Ammon's horn (tissue), 1 donor: ENCODE measurements at places on chromosomes 7 and 10.

- peak; percentile 15 for DNase-seq
These were observed 193.8 kb upstream of the WDR11 start for GRCh38 chr10:120657371-120657770.

DNA sequence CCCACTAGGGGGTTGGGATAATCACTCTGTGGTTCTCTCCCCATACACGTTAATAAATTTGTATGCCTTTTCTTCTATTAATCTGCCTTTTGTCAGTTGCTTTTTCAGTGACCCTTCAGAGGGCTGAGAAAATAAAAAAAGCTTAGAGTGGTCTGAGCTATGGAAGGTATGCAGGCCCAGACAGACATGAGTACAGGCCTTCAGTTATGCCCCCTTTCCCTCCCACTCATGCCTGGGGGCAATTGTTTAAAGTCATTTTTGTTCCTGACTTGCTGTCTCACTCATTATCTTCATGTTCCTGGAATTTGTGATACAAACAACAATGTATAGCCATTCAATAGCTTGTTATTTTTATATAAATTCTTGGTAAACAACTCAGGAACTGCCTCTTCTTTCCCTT, 170.8 kb downstream of the AKR1D1 start:
- DNase-seq, result no peak

DNA sequence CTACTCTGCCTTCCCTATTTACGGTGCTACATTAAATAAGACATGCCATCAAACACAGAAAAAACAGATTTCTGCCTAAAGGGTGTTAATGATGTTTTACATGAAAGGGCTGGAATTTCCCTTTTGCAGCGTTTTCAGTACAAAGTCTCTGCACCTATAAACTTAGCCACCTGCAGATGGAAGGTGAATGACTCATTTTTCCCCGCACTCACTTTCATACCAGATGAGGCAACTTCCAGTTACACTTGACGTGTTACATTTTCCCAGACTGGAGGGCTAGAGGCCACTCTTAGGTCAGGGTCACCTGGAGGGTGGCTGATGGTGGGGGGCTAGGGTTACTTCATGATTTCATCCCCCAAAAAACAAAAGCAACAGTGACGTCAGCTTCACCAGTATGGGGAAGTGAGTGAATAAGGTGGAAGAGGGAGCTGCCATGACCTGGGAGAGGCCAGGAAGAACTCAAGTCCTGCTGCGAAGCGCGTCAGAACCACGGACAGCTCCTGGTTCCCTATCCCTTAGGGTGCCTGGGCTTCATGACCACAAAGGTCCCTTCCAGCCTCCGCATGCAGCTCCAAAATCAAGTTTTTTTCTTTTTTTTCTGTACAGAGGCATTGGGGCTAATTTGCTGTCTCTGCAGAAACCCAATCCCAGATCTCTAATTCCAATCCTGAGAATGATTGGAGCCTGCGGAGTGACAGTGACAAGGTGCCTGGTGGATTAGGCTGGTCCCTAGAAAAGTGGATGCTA, 94.0 kb downstream of the ADARB2 start:
- DNase-seq, result no peak

- DNase-seq, result no peak
These were observed 25.4 kb downstream of the PPP2R2D start for GRCh38 chr10:131926253-131926652.

DNA sequence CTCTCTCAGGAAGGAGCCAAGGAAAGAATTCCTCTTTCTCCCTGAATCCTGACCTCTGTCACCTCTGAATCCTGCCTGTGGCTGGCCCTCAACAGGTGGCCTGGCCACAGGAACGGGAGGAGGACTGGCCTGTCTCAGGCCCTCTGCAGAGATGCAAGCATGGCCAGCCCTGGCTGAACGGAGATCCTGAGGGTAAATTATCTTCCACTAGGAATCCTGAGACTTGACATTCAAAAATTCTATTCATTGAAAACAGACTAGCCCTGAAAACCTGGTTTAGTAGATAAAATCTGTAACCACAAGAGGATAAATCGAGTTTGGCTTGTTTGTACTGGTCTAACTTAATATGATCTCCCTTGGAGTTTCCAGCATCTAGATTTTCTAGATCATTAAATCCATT, 579.3 kb downstream of the LRMDA start:
- DNase-seq, result no peak

DNA sequence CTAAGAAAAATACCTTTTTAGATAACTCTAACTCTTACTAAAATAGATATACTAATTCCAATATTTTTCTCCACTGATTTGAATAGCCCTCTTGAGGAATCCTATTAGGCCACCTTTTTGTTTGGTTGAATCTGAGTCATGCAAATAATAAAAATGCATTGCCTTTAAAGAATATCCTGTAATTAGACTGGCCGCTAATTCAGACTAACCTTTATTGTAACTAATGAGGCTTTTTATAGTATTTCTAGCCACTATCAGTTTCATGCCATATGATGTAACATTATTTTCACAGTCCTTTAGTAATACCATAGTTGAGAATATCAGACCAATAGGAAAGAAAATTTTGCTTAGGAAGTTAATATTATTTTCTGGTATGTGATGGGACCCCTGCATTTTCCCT, 90.1 kb downstream of the CREB5 start:
- DNase-seq, result no peak

DNA sequence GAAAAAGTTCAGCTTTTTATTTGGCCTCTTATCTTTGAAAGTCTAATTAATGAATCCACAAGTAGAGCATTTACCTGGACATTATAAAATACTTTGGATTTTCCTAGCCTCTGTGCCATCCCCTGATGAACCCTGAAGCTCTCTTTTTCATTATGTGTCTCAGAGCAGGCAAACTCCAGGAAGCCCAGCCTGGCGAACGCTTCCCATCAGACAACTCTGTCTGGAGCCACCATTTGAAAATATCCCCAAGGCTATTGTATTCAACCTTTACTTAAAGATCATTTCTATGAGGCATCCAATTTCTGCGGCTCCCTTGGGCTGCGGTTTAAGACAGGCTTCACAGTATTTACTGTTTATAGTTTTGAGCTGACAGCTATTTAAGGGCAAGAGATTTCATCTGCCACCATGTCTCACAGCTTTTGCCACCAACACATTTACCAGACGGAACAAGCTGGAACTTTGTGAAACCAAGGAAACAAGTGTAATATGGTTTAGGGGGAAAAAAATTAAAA, 257.2 kb upstream of the GLI3 start:
- DNase-seq, result peak; percentile 25

DNA sequence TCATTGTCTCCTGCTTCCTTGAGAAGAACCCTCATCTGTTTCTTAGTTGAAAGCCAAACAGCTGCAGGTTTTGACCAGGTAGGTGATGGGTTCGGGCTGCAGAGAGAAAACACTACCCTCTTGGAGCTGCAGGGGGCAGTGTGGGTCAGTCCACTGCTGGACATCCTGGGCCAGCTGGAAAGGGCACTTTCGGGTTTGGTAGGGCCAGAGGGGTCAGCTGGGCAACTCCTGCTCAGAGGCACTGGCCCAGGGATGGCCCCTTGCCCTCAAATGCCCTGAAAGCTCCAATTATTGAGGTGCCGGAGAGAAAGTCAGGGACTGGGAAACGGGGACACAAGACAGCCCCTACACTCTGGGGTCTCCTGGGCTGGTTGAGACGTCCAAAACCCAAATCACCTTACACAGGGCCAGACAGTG, 90.7 kb downstream of the MKI67 start:
- no peak for DNase-seq

- no peak for DNase-seq
These were observed 913 bp upstream of the NPC1L1 start for GRCh38 chr7:44541876-44542610.

DNA sequence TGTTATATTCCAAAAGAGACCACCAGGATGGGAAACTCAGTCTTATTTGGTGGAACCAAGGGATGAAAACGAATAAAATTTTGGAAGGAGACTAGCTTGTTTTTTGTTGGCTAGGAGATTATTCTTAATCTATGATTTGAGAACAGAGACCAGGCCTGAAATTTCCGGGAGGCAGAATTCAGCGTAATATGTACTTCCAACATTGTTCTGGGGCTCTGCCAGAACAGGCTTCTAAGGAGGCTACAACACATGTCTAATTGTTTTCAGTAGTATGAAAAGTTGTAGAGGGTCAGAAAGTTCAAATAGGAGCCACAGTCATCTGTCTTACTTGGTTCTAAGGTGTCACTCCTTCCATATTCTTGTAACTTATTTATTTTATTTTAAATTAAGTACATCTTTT, 1.7 kb downstream of the DDX21 start:
- no peak for DNase-seq

DNA sequence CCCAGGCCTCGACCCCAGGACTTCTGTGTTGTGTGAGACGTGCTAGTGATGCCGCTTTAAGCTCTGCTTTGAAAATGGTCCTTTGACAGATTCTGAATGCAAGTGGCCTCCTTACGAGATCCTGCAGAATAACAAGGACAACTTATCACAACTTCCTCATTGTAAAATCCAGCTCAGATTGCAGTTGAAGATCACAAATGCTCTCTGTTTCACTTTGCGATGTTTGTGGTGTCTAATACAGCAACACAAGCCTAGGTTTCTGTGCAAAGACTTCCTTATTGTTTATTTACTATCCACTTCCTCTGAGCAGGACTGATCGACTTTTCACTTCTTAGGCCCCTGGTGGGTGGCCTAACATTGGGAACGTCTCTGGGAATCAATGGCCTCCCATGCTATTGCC, 31.7 kb upstream of the INSIG1 start:
- DNase-seq, result no peak

DNA sequence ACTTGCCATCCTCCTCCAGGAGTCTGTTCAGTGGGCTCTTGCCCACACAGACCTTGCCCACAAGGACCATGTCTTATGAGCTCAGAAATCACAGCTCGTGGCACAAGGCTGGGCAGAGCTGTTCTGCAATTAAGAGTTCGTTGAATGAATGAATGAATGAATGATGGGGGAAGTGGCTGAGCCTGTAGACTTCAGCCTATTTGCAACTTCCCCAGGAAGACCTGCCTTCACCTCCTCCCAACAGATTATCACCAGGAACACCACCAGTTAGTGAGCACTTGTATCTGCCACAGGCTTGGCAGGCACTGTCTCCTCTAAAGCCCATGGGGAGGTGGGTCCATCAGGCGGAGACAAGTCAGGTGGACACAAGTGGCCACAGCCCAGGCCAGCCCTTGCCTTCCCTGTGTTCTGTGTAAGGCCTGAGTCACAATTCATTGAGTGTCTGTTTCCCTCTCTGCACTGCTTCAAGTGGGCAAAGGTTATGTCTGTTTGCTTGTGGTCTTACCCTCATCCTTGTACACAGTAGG, 1.8 kb upstream of the FGF8 start:
- DNase-seq, result no peak

DNA sequence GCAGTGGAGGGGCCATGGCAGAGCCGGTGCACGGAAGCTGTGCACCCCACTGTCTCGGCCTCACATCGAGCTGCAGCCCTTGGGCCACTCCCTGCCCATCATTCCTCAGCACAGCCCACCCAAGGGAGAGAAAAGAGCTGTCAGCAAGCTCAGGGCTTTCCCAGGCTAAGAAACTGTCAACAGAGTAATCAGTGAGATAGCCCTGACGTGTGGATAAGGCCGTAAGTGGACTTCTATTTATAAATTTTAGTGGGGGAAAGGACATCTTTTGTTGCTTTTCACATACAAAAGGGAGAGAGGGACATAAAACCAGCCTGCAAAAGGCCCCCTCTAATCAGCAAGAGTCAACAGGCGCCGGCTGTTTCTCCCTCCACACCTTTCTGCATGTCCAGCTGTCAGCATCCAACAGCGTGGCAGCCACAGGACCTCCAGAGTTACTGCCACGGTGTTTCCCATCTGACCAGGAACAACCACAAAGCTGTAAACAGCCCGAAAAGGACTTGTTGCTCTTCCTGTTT, 56.8 kb upstream of the DDC start:
- no peak for DNase-seq

DNA sequence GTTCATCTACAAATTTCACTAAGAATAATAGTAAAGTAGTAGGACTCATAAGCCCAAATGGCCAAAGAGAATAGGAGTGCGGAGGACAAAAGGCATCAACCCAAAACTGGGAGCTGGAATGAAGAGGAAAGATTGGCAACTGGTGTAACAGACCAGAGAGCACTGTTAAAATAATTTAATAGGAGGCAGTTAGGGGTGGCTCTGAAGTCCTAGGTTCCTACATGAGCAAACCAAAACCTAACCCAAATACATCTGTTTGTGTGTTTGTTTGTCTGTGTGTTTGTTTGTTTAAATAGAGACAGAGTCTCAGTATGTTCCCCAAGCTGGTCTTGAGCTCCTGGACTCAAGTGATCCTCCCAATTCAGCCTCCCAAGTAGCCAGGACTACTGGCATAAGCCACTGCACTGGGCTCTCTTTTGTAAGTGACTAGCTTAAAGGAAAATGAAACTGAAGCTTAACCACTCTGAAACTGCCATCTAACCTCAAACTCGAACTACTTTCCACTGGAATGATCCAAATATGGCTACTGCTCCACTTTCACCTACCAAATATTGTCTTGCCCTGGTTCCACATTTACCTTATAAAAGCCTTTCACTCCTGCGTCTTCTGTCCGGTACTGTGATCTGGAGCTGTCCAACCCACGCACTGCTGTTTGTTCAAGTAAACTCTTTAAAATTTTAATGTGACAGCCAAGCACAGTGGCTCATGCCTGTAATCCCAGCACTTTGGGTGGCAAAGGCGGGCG, 94.9 kb downstream of the AKR1D1 start:
- DNase-seq, result no peak

GRCh38 chr10:17673471-17674061, 29.6 kb downstream of the STAM start:
- DNase-seq, result no peak

- DNase-seq, result no peak
These were observed 57.7 kb upstream of the KCNIP2 start for GRCh38 chr10:101901340-101901739.

GRCh38 chr10:53209944-53210611, 437.5 kb upstream of the MBL2 start:
- peak; percentile 14 for DNase-seq

DNA sequence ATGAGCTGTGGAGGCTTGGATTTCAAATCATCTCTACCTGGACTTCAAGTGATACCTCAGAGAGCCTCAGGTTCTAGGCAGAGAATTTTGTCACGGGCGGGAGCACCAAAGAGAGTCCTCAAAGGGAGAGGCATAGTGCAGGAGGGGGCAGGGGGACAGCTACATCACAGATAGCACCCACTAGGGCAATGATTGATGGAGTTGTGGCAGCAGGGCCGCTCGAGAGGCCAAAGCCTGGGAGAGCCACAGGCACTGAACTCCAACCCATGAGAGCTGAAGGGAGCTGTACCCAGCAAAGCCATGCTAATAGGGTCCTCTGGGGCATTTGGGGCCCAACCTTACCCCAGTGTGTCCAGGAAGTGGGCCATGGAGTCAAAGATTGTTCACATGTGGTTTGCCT, 232.0 kb upstream of the PCDH15 start:
- DNase-seq, result no peak

- DNase-seq, result no peak
These were observed 27.9 kb upstream of the NPFFR1 start for GRCh38 chr10:70311698-70312097.
